Pons (tissue), 1 donor: ENCODE measurements at places on chromosomes 6 and 20.
A peak's percentile ranks its signal among the peaks of the same experiment; 100 is the strongest.

GRCh38 chr6:116229287-116229913 is 24.5 kb downstream of the TSPYL4 start:
- peak; percentile 98 for DNase-seq

DNA sequence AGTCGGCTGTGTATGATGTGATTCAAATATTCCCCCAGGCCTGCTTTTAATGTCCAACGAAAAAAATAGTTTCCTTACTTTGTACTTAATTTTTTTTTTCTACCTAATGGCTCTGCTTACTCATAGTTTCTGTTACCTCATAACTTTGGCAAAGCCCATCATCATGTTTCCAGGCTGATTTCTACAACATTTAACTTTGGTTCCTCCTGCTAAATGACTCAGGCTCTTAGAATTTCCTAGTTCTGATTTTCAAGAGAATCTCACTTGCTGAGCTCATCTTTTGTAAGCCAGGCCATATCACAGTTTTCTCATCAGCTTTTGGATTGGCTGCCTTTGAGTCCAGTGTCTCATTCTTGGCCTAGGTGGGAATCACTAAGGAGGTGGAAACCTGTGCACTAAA is 323.1 kb downstream of the HDGFL1 start:
- no peak for DNase-seq

- DNase-seq, result no peak
These were observed 37.8 kb downstream of the CENPW start for GRCh38 chr6:126377594-126378153.

DNA sequence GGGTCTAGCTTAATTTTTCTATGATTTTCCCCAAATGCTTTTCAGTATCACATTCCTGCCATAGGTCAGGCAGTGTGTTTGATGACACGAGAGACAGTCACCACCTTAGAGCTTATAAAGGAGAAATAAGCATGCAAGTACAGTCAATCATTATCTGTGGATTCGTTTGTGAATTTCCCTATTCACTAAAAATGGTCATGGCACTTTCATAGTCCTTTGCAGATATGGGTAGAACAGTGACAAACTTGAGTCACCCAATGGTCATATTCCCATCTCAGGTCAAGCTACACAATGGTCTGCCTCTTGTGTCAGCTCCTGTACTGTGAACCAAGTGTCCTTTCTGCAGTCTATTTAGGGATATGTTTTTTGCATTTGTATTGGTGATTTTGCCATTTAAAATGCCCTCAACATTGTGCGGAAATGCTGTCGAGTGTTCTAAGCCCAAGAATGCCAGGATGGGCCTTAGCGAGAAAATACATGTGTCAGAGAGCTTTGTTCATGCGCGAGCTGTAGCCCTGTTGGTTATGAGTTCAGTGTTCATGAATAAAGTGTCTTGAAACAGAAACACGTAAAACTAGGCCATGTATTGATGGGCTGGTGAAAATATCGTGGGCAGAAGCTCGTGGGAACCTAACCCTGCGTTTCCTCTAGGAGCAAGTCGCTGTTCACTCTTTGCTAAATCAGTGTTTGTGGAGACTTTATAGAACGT is 19.8 kb downstream of the SUMO4 start:
- no peak for DNase-seq

DNA sequence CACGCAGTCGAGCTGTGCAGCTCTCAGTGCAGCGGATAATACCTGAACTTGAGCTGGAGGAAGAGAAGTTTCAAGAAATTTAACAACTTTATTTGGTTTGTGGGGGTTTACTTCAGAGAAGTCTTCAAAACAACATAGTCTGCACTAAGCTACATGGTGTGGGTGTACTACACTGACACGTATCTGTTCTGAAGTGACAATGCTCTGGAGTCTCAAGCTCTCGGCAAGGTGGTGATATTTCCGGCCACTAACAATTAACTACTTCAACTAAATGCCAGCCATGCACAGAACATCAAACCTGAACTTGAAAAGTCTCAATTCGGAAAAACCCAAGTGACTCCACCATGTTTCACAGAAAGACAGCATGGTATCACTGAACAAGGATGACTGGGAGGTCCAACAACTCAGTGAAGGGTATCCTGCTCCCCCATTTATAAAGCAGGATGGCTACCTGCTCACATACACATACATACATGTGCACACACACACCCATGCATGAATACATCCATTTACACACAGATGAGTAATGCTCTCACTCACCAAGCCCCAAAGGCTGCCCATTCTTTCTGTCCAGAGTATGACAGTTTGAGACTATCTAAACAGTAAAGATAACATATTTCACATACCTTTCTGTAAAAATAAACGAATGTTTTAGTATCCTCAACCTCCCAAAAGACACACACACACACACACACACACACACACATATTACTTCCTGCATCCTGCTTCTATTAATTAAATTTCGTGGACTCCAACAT is 15.4 kb upstream of the ANKRD60 start:
- no peak for DNase-seq

DNA sequence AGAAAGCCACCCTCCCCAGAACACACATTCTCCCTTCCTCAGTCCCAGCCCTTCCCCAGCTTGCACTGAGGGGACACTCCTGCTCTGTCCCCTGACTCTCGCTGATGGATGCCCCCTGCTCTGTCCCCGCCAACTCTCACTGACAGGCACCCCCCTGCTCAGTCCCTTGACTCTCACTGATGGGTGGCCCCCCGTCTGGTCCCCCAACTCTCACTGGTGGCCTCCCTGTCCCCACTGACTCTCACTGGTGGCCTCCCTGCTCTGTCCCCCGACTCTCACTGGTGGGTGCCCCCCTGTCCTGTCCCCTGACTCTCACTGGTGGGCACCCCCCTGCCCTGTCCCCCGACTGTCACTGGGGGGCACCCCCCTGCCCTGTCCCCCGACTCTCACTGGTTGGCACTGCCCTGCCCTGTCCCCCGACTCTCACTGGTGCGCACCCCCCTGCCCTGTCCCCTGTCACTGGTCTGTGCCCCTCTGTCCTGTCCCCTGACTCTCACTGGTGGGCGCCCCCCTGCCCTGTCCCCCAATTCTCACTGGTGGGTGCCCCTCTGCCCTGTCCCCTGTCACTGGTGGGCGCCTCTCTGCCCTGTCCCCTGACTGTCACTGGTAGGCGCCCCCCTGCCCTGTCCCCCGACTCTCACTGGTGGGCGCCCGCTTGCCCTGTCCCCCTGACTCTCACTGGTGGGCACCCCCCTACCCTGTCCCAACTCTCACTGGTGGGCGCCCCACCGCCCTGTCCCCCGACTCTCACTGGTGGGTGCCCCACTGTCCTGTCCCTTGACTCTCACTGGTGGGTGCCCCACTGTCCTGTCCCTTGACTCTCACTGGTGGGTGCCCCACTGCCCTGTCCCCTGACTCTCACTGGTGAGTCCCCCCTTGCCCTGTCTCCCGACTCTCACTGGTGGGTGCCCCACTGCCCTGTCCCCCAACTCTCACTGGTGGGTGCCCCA is 60.9 kb downstream of the GINS1 start:
- no peak for DNase-seq

DNA sequence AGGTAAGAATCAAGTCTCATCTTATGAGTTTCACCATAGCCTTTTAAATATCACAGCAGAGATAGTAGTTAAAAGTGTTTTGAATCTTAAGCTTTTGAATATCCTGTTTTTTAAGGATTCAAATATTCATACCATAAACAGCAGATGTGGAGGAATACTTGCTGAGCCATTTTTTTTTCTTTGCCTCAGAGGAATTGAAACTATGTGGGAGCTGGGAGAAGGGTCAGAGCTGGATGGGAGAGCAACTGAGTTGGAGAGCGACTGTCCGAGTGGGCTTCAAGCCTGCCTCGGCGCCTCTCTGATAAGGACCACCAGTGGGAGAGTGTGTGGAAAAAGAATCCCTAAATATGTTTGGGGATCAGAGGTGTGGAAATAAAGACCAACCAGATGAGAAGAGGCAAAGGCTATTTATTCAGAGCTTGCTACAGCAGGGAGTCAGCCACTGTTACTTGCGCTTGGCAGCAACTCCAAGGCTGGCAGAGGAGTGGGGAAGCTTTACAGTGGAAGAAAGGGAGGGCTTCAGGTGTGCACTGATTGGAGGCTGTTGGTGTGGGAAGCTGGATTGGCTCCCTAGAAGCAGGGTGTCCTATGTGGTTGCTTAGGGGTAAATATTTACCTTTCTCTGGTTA is 34.3 kb upstream of the MCUR1 start:
- no peak for DNase-seq

DNA sequence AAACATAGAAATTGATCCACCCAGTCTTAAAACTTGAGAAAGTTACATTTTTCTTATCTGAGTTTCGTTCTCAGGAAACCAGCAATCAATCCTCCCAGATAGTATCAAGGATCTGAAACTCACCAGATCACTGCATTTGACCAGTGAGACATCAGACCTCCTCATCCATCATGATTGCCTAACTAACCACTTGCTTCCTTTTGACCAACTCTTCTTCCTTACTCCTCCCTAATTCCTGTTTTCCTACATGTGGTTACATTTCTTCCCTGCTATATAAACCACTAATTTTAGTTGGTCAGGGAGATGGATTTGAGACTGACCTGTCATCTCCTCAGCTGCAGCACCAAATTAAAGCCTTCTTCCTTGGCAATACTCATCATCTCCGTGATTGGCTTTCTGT is 357.1 kb upstream of the POU3F2 start:
- DNase-seq, result no peak

DNA sequence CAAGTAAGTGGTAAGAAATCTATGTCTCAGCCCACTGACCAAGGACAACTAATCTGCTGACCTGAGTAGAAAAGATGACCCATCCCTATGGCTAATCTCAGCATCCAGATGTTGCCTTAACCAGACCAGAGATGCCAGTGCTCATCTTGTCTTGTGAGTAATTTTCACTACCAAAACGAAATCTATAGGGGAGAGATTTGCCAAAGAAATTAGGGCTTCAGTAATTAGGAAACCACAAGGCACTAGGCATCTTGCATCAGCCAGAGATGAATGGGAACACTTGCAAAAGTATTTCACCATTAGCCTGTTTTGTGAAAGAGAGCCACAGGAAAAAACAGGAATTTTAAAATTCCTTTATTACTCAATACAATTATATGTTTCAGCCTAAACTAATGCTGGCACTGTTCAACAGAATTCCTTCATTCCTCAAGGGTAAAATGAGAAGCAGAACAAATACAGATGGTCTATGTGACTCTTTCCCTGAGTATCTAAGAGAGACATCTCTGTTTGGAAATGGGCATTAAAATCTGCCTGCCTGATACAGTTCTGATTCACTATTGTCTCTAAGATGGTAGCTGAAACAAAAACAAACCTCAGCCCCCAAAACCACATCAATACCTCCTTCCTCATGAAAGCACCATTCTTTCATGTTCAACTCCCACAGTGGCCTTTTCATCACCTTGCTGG is 87.8 kb downstream of the GMDS start:
- no peak for DNase-seq

DNA sequence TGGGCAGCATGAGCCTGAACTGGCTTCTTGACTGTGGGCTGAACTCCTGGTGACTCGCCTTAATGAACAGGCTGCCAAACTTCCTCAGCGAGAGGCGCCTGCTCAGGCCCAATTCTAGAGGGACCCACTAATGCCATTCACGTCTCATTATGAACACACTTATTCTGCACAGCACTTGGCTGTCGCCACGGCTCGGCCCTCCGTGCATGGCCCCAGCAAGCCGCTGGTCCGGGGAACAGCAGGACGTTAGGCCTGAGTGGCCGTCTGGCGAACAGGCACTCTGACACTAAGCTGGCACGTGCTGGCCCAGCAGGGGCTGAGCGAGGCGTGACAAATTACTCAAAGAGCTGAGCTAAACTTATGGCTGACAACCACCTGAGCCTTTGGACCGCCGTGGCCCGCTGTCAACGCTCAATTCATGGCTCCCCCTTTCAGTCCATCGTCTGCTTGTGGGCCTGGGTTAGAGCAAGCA is 45.9 kb downstream of the INSM1 start:
- no peak for DNase-seq

- DNase-seq, result no peak
These were observed 13.4 kb downstream of the C6orf58 start for GRCh38 chr6:127590344-127590743.
